ENCODE measurements at places on chromosomes 2 and 18. TPM values are rescaled to one million over a fixed set of nuclear protein-coding genes. Genes with fewer than 3 reads are reported as not detected.

GYPC gene
- total RNA-seq, result 37.4 TPM

DNAH7 gene
- 0.30 TPM for total RNA-seq

GATA6 gene
- 69.8 TPM for total RNA-seq

RESP18 gene
- total RNA-seq, result not detected

CTDP1 gene
- 24.3 TPM for total RNA-seq

DCTN1 gene
- 193 TPM for total RNA-seq

MSH2 gene
- 20.2 TPM for total RNA-seq

TNFAIP6 gene
- 41.6 TPM for total RNA-seq

CDH7 gene
- total RNA-seq, result not detected

ERCC3 gene
- total RNA-seq, result 45.1 TPM

KCNF1 gene
- not detected for total RNA-seq

TXNDC2 gene
- total RNA-seq, result not detected

HOXD4 gene
- total RNA-seq, result 0.30 TPM

ALKAL2 gene
- not detected for total RNA-seq

FBXO48 gene
- 0.37 TPM for total RNA-seq

MAL gene
- total RNA-seq, result not detected

FAM110C gene
- total RNA-seq, result under 0.01 TPM

TRIM54 gene
- total RNA-seq, result not detected

CRYGC gene
- total RNA-seq, result not detected

EVX2 gene
- not detected for total RNA-seq

UGT1A10 gene
- total RNA-seq, result not detected

VAMP8 gene
- total RNA-seq, result 0.23 TPM

ZBTB7C gene
- total RNA-seq, result not detected

ANTXR1 gene
- 73.1 TPM for total RNA-seq

SPP2 gene
- total RNA-seq, result not detected

TEKT4 gene
- not detected for total RNA-seq

AQP12A gene
- total RNA-seq, result not detected

FOXI3 gene
- total RNA-seq, result not detected

GRHL1 gene
- total RNA-seq, result 0.59 TPM

REG3G gene
- total RNA-seq, result not detected

SGPP2 gene
- total RNA-seq, result not detected

Data from smooth muscle cell of the umbilical artery (primary cell).